ENCODE measurements at places on chromosomes 3 and 15.

GRCh38 chr15:41585127-41586047 is 26.4 kb downstream of the TYRO3 start:
- no peak overlapping the region for H3K27ac ChIP-seq
- peaks cover 3% of the 10 kb centered on the region for H3K27me3 ChIP-seq
- H3K4me3 ChIP-seq: peak overlapping the region; percentile 64
- peaks cover 3% of the 10 kb centered on the region for H3K4me1 ChIP-seq
- DNase-seq: peak; percentile 90

DNA sequence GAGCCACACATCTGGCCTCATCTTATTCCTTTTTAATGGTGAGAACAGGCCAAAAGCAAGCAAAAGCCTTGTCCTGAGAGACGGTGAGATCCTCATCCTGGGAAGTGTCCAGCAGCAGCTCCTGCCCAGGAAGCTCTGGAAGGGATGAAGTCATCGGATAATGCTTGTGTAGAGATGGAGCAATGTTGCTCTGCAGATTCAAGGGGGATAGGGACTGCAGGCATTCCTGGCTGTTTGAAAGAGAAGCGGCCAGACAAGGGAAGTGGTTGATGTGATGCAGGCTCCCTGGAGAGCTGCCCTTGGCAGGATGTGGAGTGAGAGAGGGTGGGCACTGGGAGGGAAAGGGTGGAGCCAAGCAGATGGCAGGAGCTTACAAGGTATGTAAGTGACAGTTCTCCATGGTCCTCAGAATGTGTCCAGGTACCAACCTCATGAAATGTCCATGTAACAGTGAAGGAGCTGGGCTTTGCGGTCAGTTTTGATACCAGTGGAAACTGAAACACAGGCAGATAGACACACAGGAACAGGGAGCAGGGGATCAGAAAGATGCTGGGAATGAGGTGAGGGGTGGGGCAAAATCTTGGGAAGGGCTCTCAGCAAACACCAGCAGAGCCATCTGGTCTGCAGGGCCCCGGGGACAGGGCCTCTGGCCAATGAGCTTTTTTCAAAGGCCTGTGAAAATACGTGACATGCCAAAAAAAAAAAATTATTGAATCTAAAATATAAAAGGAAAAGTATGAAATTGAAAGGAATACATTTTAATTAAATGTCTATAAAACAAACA is 32.2 kb upstream of the LACTB start:
- peak; percentile 89 for DNase-seq
- no peaks in the 10 kb centered on the region for H3K36me3 ChIP-seq
- H3K4me1 ChIP-seq: peaks cover 35% of the 10 kb centered on the region

GRCh38 chr3:114207768-114208167 is 28.9 kb upstream of the DRD3 start:
- no peaks in the 10 kb centered on the region for H3K36me3 ChIP-seq
- H3K4me3 ChIP-seq: no peak overlapping the region
- peaks cover 2% of the 10 kb centered on the region for H3K27me3 ChIP-seq
- no peak for DNase-seq
- H3K27ac ChIP-seq: no peak overlapping the region

- peaks cover 34% of the 10 kb centered on the region for H3K4me1 ChIP-seq
- no peaks in the 10 kb centered on the region for H3K27me3 ChIP-seq
- H3K4me3 ChIP-seq: no peak overlapping the region
- peak overlapping the region; percentile 38 for H3K27ac ChIP-seq
- DNase-seq: no peak
- peaks cover 97% of the 10 kb centered on the region for H3K36me3 ChIP-seq
Measured at GRCh38 chr15:48432688-48433087, 101.5 kb downstream of the DUT start.

GRCh38 chr15:34691034-34691433 is 63.8 kb downstream of the GJD2 start:
- H3K27ac ChIP-seq: no peak overlapping the region
- no peaks in the 10 kb centered on the region for H3K4me1 ChIP-seq
- H3K4me3 ChIP-seq: no peak overlapping the region
- DNase-seq: no peak
- H3K36me3 ChIP-seq: no peaks in the 10 kb centered on the region
- peaks cover 5% of the 10 kb centered on the region for H3K27me3 ChIP-seq

DNA sequence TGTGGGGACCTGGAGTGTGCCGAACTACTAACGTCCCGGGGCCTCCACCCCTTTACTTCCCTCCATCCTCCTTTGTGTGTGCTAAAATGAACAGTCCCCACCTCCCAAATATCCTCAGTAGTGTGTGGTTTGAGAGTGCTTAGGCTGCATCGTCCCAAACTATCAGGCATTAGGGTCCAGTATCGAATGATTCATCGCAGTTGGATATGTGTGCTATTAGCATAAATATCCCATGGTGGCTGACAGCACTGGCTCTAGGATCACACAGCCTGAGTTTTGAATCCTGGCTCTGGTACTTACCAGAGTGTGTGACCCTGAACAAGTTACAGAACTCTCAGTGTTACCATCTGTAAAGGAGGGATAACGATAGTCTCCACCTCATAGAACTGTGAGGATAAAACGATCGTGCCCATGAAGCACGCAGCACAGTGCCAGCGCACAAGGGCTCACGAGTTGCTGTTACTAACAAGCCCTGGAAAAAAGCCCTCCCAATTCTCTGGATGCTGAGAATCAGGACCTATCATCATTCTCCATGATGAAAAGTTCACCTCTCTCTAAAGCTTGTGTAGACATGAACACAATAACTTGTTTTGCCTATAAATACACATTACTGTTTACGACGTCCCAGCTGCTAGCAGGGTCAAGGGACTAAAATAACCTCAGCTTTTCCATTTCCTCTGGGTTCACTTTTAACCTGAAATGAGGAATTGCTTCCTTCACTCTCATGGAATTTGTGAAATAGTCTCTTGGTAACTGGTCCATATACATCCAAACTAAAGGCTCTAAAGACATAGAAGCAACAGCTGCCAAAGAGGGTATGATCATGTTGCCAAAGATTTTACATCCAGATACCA is 51.0 kb downstream of the VGLL4 start:
- DNase-seq: no peak
- H3K36me3 ChIP-seq: peaks cover 35% of the 10 kb centered on the region
- peak overlapping the region; percentile 90 for H3K27ac ChIP-seq

DNA sequence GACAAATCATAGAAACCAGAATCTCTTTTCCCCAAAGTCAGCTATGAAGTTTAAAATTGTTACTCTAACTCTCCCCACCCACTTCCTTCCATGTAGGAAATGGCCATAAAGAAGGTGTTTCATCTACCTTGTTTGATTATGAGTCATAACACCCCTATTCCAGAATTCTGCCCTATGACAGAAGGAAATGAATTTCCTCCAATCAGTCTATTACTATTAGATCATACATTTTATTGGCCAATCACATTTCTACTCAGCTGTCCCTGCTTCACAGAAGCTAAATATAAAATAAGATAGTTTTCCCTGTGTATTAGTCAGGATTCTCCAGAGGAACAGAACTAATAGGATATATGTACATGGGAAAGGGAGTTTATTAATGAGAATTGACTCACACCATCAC is 102.1 kb downstream of the TGFBR2 start:
- no peaks in the 10 kb centered on the region for H3K27me3 ChIP-seq
- no peak overlapping the region for H3K4me3 ChIP-seq
- H3K36me3 ChIP-seq: no peaks in the 10 kb centered on the region
- no peak overlapping the region for H3K27ac ChIP-seq
- H3K4me1 ChIP-seq: no peaks in the 10 kb centered on the region
